ENCODE measurements at places on chromosomes 13 and 19. TPM values are rescaled to one million over a fixed set of nuclear protein-coding genes. Genes with fewer than 3 reads are reported as not detected.
A peak's percentile ranks its signal among the peaks of the same experiment; 100 is the strongest.

DNA sequence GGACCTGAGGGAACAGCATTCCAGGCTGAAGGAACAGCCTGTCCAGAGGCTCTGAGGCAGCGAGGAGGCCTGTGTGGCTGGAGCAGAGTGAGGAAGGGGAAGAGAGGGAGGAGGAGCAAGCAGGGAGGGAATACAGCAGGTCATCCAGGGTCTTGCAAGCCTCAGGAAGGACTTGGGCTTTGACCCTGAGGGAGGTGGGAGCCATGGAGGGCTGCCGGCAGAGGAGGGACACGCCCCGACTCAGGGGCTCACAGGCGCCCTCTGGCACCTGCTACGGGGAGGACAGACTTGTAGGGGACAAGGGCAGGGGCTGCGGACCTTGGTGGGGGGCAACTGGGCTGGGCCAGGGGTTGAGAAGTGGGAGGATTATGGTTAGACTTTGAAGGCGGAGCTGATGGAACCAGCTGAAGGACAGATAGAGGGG is 4.7 kb downstream of the TINCR start:
- no peak overlapping the region for H3K27ac ChIP-seq
- H3K4me1 ChIP-seq = no peaks in the 10 kb centered on the region
- peaks cover 18% of the 10 kb centered on the region for H3K27me3 ChIP-seq
- H3K4me3 ChIP-seq = no peak overlapping the region
- no peaks in the 10 kb centered on the region for H3K36me3 ChIP-seq
- DNase-seq = no peak

- no peak overlapping the region for H3K4me3 ChIP-seq
- H3K27ac ChIP-seq = no peak overlapping the region
- H3K36me3 ChIP-seq = no peaks in the 10 kb centered on the region
Measured at GRCh38 chr13:109817591-109818535, 31.5 kb upstream of the IRS2 start.

GRCh38 chr19:6059988-6060599 is 50.2 kb downstream of the RFX2 start:
- no peaks in the 10 kb centered on the region for H3K36me3 ChIP-seq
- H3K27ac ChIP-seq = no peak overlapping the region
- peaks cover 12% of the 10 kb centered on the region for H3K4me1 ChIP-seq
- no peak overlapping the region for H3K4me3 ChIP-seq
- H3K27me3 ChIP-seq = no peaks in the 10 kb centered on the region

DNA sequence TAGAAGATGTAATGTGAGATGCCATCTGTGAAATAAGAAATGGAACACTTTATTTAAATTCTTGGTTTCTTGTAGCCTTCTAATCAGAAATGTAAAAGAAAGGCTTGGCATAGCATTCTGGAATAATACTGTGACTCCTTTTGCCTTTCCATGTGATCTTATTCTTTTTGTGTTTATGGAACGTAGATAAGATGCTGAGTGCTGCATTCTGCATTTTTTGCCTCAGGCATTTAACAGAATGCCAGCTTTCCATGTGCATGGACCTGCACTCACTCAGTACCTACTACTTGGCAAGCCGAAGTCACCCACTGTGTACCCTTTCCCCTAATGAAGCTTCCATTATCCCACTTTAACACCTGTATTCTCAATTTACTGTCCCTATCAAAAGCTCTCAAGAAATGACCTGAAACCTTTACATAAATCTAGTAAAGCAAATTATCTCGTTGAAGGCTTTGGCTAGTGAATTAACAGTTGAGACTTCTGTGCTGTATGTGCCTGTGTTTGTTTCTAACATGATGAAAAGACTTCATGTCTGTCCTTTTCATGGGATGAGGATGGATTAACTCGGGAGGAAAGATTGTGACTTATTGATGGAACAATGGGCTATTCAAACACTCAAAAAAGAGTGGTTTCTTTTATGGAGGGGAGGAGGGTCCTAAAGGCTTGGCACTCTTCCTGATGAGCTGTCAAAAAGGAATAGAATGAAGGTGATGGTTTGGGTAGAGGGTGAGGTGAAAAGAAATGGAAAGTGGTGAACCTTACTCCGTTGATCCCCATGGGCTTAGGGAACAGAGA is 44.7 kb upstream of the FRY start:
- DNase-seq = no peak
- H3K4me1 ChIP-seq = peaks cover 4% of the 10 kb centered on the region
- no peak overlapping the region for H3K4me3 ChIP-seq

DNA sequence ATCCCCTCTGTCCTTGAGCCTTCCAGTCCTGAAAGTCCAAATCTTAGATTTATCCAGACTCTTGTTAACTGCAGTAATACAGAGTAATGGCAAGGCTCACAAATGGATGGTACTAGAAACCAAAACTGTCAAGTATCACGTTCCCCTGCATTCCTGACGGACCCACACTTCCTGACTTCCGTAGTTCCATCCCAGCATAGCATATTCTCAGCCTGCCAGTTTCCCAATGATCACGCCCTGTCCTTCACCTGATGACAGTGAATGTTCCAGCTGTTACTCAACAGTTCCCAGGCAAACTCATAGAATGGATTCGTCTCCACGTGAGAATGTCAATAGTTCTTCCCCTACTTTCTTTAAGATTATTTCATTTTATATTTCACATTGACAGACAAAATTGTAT is 33.6 kb downstream of the SLC7A1 start:
- no peak overlapping the region for H3K4me3 ChIP-seq
- H3K4me1 ChIP-seq = no peaks in the 10 kb centered on the region
- no peak for DNase-seq

GRCh38 chr13:97107815-97108529 is 113.7 kb upstream of the OXGR1 start:
- no peak overlapping the region for H3K27ac ChIP-seq
- peaks cover 12% of the 10 kb centered on the region for H3K4me1 ChIP-seq
- H3K4me3 ChIP-seq = no peak overlapping the region

DNA sequence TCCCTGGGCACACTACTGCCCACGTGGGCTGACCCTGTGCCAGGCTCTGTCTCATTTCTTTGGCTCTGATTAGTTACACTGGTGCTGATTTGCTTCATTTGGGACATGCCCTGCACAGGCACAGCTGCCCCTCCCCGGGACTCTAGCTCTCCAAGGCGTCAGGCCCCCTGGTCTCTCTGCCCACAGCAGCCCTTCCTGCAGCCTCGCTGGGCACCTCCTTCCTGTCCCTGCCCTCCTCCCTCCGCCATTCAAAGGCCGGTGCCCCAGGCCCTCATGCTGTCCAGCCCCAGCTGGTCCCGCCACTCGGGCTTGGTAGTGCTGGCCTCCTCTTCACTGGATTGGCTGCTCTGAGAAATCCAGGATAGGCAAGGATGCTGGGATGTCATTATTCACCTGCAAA is 73.1 kb downstream of the ERICH6B start:
- H3K36me3 ChIP-seq = no peaks in the 10 kb centered on the region
- H3K27me3 ChIP-seq = no peaks in the 10 kb centered on the region
- no peak overlapping the region for H3K4me3 ChIP-seq
- no peak for DNase-seq
- no peak overlapping the region for H3K27ac ChIP-seq

GRCh38 chr19:21607449-21607848 is 102.0 kb downstream of the ZNF429 start:
- no peak overlapping the region for H3K27ac ChIP-seq
- H3K4me3 ChIP-seq = no peak overlapping the region
- H3K36me3 ChIP-seq = no peaks in the 10 kb centered on the region
- peaks cover 18% of the 10 kb centered on the region for H3K4me1 ChIP-seq

DNA sequence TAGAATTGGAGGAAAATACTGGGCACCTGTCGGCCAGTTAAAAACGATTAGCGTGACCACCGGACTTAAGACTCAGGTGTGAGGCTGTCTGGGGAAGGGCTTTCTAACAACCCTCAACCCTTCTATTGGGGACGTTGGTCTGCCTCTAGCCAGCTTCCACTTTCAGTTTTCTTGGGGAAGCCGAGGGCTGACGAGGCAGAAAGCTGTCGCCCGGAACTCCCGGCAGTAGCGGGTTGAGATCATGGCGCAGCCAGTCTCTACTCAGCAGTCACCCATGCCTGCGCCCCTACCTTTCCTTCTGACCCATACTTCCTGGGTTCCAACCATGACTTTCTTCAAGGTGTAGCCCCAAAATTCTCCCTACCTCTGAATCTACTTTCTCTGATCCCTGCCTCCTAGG is 1424.1 kb downstream of the SLITRK1 start:
- no peak overlapping the region for H3K4me3 ChIP-seq
- DNase-seq = no peak
- H3K36me3 ChIP-seq = no peaks in the 10 kb centered on the region
- H3K4me1 ChIP-seq = no peaks in the 10 kb centered on the region

DNA sequence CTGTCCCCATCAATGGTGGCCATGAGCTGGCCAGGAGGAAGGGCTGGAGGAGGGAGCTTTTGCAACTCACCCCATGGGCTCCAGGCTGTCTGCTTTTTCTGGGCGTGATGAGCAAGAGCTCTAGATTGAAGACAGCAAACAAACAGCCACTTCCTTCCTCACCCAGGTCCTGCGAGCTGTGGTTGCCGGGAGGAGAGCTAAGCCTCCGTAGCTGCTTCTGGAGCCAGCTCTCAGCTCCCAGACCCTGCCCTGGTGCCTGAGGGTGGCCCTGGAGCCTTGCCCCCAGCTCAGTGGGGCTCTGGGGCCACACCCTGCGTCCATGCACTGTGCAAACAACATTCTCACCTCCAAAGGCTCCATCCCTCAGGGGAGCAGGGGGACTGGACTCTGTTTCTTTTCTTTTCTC is 6.2 kb downstream of the MYO1F start:
- H3K27ac ChIP-seq = no peak overlapping the region
- H3K4me1 ChIP-seq = no peaks in the 10 kb centered on the region
- H3K27me3 ChIP-seq = no peaks in the 10 kb centered on the region
- no peaks in the 10 kb centered on the region for H3K36me3 ChIP-seq
- H3K4me3 ChIP-seq = no peak overlapping the region

DNA sequence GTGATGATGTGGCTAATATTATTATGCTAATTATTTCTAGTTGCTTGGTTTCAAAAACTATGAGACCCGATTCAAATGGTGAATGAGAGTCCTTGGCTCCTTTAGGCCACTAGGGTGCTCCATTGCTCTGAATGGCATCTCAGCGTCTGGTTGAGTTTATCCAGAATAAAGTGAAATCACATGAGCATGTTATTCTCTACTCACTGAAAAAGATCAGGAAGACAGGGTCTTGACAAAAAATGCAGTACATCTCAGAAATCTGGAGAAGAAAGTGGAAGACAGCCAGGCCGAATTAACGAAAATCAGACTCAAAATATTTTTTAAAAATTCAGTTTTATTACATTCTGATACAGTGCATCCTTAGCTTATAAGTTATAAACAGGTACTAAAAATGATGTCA is 516.2 kb downstream of the MYO16 start:
- H3K4me3 ChIP-seq = no peak overlapping the region
- no peaks in the 10 kb centered on the region for H3K27me3 ChIP-seq
- no peaks in the 10 kb centered on the region for H3K36me3 ChIP-seq
- DNase-seq = peak; percentile 81
- H3K4me1 ChIP-seq = no peaks in the 10 kb centered on the region
- no peak overlapping the region for H3K27ac ChIP-seq

- H3K36me3 ChIP-seq = no peaks in the 10 kb centered on the region
- no peak for DNase-seq
- H3K27ac ChIP-seq = no peak overlapping the region
- no peak overlapping the region for H3K4me3 ChIP-seq
- H3K27me3 ChIP-seq = no peaks in the 10 kb centered on the region
Measured at GRCh38 chr13:22017226-22017625, 346.4 kb downstream of the FGF9 start.

DNA sequence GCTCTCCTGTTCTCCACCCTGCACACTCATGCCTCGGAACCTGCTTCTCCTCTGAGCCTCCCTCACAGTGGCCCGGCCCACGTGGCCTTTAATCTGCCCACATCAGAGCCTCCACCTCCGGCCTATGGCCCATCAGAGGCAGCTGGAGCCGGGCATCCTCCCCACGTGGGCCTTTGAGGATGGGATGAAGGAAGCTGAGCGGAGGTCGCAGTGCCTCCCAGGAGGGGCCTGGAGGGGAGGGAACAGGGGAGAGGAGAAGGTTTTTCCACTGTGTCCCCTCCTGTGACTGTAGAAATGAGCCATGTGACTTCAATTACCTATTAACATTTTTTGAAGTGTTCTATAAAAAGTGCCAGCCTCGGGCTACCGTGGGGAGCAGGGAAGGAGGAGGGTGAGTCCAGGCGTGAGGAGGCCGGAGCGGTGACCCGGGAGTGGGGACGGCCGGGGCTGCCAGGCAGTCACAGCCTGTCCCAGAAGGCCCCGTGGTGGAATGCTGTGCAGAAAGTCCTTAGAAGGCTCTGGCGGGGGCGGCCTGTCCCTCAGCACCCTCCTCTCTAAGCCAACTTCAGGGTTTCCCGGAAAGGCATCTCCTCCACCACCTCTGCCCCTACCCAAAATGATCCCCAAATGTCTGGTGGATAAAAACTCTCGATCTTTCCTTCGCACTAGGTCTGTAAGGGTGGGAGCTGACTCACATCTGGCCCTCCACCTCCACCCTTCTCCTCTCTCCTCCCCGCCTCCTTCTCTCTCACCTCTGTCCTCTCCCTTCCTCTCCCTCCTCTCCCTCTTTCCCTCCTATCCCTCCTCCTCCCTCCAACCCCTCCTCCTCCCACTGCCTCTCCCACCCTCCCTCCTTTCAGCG is 24.8 kb upstream of the SLC1A5 start:
- no peak overlapping the region for H3K4me3 ChIP-seq
- no peaks in the 10 kb centered on the region for H3K27me3 ChIP-seq
- H3K4me1 ChIP-seq = peaks cover 5% of the 10 kb centered on the region
- DNase-seq = no peak
- H3K36me3 ChIP-seq = no peaks in the 10 kb centered on the region

DNA sequence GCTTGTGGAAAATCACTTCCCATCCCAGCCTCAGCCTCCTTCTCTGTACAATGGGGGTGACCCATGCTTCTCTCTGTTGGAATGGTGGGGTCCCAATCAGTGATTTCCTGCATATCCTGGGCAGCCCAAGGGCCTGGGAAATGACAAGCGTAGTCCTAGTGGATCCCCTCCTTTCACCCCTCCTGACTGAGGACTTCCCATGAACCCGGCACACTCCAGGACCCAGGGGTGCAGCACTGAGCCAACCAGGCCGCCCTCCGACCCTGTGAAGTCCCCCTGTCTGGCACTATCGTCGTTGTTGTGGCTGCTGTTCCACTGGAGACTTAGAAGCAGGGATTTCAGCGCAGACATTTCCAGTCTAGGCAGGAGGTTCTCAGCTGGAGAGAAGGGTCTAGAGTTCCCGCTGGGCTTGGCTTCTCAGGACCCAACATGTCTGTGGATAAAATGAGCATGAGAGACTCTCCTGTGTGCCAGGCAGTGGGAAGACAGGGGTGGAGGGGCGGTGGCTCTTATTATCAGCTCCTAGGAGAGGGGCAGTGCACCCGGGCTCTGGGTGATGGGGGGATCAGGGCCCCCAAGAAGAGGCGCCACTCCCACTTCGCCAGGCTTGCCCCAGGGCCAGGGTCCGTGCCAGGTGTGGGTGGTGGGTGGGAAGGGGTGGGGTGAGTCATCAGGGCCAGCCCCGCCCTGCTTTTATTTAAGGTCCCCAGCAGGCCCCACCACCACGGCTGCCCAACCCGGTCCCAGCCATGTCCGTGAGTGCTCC is at the start of gene LGALS7B:
Gene LGALS7B, plus strand, starts transcription at position 723 of the 766 bp plus-strand sequence. Its CDS starts 27 bp downstream, at position 750.
- H3K4me1 ChIP-seq = no peaks in the 10 kb centered on the region
- H3K27me3 ChIP-seq = no peaks in the 10 kb centered on the region
- no peak for DNase-seq
- H3K27ac ChIP-seq = no peak within 1 kb of the TSS
- no peaks in the 10 kb centered on the region for H3K36me3 ChIP-seq
- H3K4me3 ChIP-seq = no peak within 1 kb of the TSS

The CEACAM19 gene
- 2.8 TPM for total RNA-seq

The DNAAF3 gene
- 1.9 TPM for total RNA-seq
